ENCODE measurements at places on chromosomes 3 and 15. TPM values are rescaled to one million over a fixed set of nuclear protein-coding genes. Genes with fewer than 3 reads are reported as not detected.

- DNase-seq, result no peak
Observed at GRCh38 chr3:123658118-123658851, 73.4 kb upstream of the HACD2 start.

Gene ZBED2
- total RNA-seq, result not detected

- DNase-seq, result peak; percentile 84
Observed at GRCh38 chr15:101027273-101027901, 108.2 kb downstream of the LRRK1 start.

GRCh38 chr3:106590216-106590615, 721.4 kb upstream of the CBLB start:
- no peak for DNase-seq

Gene CYP8B1
- not detected for total RNA-seq

Gene FMN1
- 5.8 TPM for total RNA-seq

- no peak for DNase-seq
Observed at GRCh38 chr3:72047221-72047871, 262.4 kb upstream of the PROK2 start.

Gene CPNE4
- total RNA-seq, result not detected

DNA sequence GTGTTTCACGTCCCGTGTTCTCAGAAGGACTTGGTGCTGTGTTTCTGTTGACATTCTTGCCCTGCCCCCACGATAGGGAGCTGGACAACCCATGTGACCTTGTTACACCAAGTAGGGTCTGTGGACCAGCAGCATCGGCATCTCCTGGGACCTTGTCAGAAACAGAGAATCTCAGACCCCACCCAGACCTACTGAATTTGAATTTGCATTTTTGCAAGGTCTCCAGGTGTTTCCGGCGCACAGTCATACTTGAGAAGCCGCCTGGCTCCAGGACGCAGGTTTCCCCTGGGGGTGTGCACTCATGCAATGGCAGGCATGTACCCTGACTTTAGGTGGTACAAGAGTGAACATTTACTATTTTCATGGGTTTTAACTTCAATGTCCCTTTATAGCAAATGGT, 117.9 kb downstream of the TLE3 start:
- DNase-seq, result no peak

DNA sequence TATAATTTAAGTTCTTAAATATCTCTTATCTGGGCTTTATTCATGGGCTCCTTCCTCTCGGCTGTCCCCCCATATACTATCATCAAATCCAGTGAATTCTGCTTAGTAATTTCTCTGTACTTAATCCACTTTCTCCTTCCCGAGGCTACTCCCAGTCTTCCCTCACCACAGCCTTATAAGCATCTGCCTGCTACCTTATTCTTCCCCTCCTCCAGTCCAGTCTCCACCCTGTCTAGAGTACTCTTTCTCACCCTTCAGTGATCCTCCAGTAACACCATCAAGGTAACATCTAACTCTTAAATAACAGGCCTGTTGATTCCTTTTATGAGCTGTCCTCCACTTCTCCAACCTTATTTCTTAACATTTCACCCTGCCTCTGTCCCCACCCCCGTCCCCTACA, 65.8 kb downstream of the NEO1 start:
- no peak for DNase-seq

Gene AHSG
- not detected for total RNA-seq

Measured in osteocyte (in vitro differentiated cells).